ENCODE measurements at places on chromosomes 16 and 17. TPM values are rescaled to one million over a fixed set of nuclear protein-coding genes. Genes with fewer than 3 reads are reported as not detected.

The SOCS1 gene
- 0.89 TPM for total RNA-seq

The KRT23 gene
- 0.27 TPM for total RNA-seq

The IRX6 gene
- total RNA-seq, result 0.09 TPM

The RND2 gene
- 0.35 TPM for total RNA-seq

The MLX gene
- 16.6 TPM for total RNA-seq

DNA sequence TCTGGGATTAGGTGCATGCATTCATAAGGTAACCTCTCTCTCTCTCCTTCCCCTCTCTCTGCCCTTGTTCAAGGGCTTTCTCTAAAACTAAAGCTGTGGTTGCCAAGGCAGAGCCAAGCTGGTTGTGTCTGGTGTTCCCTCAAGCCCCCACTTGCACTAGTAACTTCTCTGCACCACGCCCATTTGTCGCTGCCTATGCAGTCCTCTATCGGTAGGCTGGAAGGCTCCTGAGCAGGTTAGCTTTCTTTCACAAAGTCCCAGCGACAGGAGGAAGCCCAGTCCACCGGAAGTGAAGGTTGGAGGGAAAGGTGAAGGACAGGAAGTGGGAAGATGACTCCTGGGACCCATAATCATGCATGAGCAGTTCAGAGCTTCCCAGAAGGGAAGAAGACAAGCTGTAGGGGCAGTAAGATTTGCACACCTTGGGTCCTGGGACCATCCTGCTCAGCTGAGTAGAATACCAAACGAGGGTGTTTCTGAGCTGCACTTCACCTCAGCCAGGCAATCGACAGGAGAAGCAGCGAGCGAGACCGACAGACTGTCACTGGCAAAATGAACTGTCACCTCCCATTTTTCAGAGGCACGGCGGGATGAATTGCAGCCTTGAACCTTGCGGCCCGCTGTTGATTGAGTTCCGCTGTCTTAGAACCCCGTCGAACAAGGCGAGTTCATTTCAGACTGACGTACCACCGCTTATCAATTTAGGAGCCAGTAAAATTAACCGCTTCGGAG is 14.7 kb upstream of the SKAP1 start:
- no peak overlapping the region for H3K4me3 ChIP-seq
- peaks cover 13% of the 10 kb centered on the region for H3K27me3 ChIP-seq
- H3K27ac ChIP-seq, result no peak overlapping the region
- no peak for DNase-seq
- H3K4me1 ChIP-seq, result peaks cover 4% of the 10 kb centered on the region
- H3K36me3 ChIP-seq, result no peaks in the 10 kb centered on the region

DNA sequence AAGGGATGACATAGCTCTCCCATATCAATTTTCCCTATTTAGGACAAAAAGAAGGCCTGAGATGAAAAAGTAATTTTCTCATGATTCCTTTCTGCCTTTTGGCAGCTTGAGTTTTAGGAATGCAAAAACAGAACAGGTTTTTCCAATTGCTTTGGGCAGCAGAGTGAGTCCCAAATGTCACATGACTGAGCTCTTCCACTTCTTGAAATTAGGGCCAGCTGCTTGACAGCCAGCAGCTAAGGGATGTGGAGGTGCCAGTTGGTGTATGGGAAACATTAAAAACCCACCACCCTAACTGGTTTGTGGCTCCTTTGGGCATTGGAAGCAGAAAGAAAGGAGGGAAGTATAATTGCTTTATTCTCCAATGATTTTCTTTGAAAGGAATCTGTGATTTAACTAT is 133.8 kb upstream of the FAM20A start:
- H3K4me3 ChIP-seq, result no peak overlapping the region
- no peaks in the 10 kb centered on the region for H3K36me3 ChIP-seq
- H3K27ac ChIP-seq, result peak overlapping the region; percentile 39
- peaks cover 10% of the 10 kb centered on the region for H3K4me1 ChIP-seq

DNA sequence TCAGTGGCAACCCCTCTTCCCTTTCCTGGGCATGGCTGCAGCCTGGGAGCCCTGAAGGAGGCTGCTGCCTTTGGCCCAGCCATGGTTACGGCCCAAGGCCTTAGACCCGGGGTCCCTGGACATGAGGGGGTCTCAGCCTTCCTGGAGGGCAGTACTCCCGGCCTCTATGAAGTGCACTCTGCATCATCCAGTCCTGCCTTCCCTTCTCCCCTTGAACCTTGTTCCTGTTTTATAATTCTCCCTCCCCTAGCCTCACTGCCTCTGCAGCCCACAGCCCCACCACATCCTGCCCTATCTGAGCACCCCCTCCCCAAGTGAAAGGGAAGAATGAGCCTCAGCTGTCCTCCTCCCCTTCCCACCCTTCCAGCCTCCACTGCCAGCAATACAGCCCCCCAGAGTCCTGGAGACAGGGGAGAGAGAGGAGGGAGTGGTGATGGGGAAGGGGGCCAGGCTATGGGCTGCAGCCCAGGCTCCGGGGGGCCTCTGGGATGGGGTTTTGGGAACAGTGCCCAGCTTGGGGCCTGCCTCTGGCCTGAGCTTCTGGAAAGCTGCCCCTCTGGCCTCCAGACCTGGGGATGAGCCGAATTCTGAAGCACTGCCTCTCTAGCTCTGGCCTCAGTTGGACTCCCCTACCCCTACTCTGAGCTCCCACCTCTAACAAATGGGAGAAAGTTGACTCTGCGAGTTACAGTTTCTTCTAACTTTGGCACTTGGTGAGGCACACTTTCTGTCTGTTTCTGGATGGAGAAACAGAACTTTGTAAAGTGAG is 7.6 kb downstream of the CCR7 start:
- H3K36me3 ChIP-seq, result no peaks in the 10 kb centered on the region
- H3K4me1 ChIP-seq, result peaks cover 72% of the 10 kb centered on the region
- peak overlapping the region; percentile 91 for H3K27ac ChIP-seq
- H3K27me3 ChIP-seq, result peaks cover 9% of the 10 kb centered on the region
- DNase-seq, result peak; percentile 84

GRCh38 chr17:74212209-74212912 is 1.0 kb upstream of the TTYH2 start:
- H3K27me3 ChIP-seq, result no peaks in the 10 kb centered on the region
- DNase-seq, result peak; percentile 48
- peaks cover 66% of the 10 kb centered on the region for H3K4me1 ChIP-seq
- H3K36me3 ChIP-seq, result peaks cover 35% of the 10 kb centered on the region
- peak overlapping the region; percentile 94 for H3K27ac ChIP-seq
- H3K4me3 ChIP-seq, result peak overlapping the region; percentile 80

GRCh38 chr17:74455821-74456220 is 10.6 kb upstream of the CD300A start:
- H3K36me3 ChIP-seq, result no peaks in the 10 kb centered on the region
- H3K4me1 ChIP-seq, result peaks cover 51% of the 10 kb centered on the region

DNA sequence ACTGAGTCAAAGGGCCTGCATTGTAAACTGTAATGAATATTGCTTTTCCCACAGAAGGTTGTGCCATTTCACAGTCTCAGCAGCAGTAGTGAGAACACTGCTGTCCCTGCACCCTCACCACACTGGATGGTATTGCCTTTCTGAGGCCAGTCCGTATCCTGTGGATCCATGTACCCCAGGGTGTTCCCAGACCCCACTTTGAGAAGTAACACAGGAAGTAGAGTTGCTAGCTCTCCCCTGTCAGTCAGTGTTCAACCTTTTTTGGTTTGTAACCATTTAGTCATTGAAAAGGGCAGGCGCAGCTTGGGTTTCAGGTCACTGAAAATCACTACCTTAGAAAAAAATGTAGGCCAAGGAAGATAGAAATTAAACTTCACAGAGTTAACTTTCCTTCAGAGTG is 37.9 kb downstream of the SLFN12L start:
- no peaks in the 10 kb centered on the region for H3K4me1 ChIP-seq
- H3K36me3 ChIP-seq, result no peaks in the 10 kb centered on the region
- H3K27me3 ChIP-seq, result peaks cover 63% of the 10 kb centered on the region
- DNase-seq, result no peak

DNA sequence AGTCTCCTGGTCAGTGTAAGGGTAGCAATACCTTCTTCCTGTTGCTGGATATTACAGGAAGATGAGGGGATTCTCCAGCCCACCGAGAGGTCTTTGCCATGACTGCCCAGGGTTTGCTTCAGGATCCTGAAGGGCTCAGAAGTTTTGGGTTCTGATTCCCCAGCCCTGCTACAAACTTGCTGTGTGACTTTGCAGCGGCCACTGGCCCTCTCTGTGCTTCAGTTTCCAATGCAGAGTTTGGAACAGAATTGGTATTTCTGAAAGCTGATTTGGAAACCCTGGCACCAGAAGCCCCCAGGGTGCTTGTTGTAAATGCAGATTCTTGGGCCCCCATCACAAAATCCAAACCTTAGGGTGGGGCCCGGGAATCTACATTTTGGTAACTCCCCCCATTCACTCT is 14.7 kb downstream of the KCNG4 start:
- peaks cover 16% of the 10 kb centered on the region for H3K4me1 ChIP-seq
- H3K27me3 ChIP-seq, result peaks cover 4% of the 10 kb centered on the region
- no peak overlapping the region for H3K4me3 ChIP-seq
- DNase-seq, result no peak
- no peak overlapping the region for H3K27ac ChIP-seq

- H3K4me3 ChIP-seq, result no peak overlapping the region
- DNase-seq, result no peak
- H3K27ac ChIP-seq, result no peak overlapping the region
- H3K4me1 ChIP-seq, result peaks cover 4% of the 10 kb centered on the region
These were observed 176.8 kb downstream of the SLC39A11 start for GRCh38 chr17:72915625-72916081.

- peak overlapping the region; percentile 71 for H3K4me3 ChIP-seq
- peak; percentile 20 for DNase-seq
- no peaks in the 10 kb centered on the region for H3K27me3 ChIP-seq
- H3K4me1 ChIP-seq, result peaks cover 43% of the 10 kb centered on the region
- H3K27ac ChIP-seq, result peak overlapping the region; percentile 35
These were observed 1.7 kb downstream of the CRAMP1 start for GRCh38 chr16:1613728-1614455.

GRCh38 chr16:26645614-26646013 is 421.1 kb upstream of the C16orf82 start:
- no peaks in the 10 kb centered on the region for H3K36me3 ChIP-seq
- H3K27ac ChIP-seq, result no peak overlapping the region
- no peaks in the 10 kb centered on the region for H3K27me3 ChIP-seq
- peak; percentile 16 for DNase-seq

GRCh38 chr16:12386192-12386591 is 409.7 kb downstream of the SNX29 start:
- no peaks in the 10 kb centered on the region for H3K27me3 ChIP-seq
- no peak for DNase-seq
- H3K36me3 ChIP-seq, result no peaks in the 10 kb centered on the region
- no peaks in the 10 kb centered on the region for H3K4me1 ChIP-seq

- H3K27ac ChIP-seq, result no peak overlapping the region
- DNase-seq, result no peak
- H3K36me3 ChIP-seq, result no peaks in the 10 kb centered on the region
- H3K4me1 ChIP-seq, result no peaks in the 10 kb centered on the region
- no peaks in the 10 kb centered on the region for H3K27me3 ChIP-seq
These were observed 98.6 kb upstream of the PMFBP1 start for GRCh38 chr16:72270531-72270930.

- peaks cover 48% of the 10 kb centered on the region for H3K4me1 ChIP-seq
- H3K36me3 ChIP-seq, result peaks cover 26% of the 10 kb centered on the region
- H3K27ac ChIP-seq, result peak overlapping the region; percentile 88
- H3K4me3 ChIP-seq, result peak overlapping the region; percentile 84
- peak; percentile 41 for DNase-seq
These were observed 2.5 kb downstream of the GPRC5B start for GRCh38 chr16:19882186-19882585.

GRCh38 chr16:56960681-56961281 is 969 bp upstream of the CETP start:
- H3K4me1 ChIP-seq, result peaks cover 37% of the 10 kb centered on the region
- no peaks in the 10 kb centered on the region for H3K27me3 ChIP-seq
- peak overlapping the region; percentile 42 for H3K27ac ChIP-seq
- no peak for DNase-seq
- no peaks in the 10 kb centered on the region for H3K36me3 ChIP-seq
- no peak overlapping the region for H3K4me3 ChIP-seq

DNA sequence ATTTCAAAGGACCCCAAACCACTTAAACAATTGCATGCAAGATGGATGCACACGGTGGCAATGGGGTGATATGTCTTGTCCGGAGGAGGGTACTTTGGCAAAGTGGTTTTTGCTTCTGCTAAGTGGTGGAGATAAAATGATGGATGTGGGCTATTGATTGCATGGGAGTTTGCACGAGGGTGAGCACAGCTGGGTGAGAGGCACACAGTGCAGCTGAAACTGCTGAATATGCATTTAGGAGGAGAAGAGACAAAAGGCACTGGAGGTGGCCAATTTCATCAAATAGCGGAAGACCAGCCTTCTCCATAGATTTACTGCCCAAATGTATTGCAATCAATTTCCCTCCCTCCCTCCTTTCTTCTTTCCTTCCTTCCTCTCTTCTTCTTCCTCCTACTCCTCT is 414.4 kb upstream of the EEF2KMT start:
- no peak overlapping the region for H3K27ac ChIP-seq
- H3K4me3 ChIP-seq, result no peak overlapping the region
- no peaks in the 10 kb centered on the region for H3K27me3 ChIP-seq

DNA sequence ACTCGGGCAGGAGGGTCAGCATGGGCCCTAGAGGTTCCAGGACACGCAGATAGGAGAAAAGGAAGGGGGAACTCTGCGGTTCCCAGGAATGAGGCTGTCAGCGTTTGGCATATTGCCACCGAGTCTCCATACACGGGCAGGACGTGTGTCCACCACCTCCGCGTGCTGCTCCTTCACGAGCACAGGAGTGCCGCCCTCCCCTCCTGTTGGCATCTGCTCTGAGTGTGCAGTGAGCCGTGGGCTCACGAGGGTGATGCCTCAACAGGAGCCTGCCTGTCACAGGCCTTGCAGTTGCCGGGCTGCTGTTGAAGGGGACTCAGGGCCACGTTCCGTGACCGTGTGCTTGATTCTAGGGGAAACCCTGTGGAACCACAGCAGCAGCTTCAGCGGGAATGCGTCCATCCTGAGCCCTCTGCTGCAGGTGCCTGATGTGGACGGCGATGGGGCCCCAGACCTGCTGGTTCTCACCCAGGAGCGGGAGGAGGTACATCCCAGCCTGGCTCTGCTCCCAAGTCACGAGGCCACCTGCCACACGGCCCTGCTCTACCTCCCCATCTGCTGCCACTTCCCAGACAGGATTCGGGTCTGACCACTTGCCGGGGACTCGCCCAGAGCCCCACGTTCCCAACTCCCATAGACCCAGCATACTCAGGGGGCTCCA is 14.6 kb downstream of the RGS11 start:
- H3K4me1 ChIP-seq, result peaks cover 19% of the 10 kb centered on the region
- no peak for DNase-seq
- no peak overlapping the region for H3K27ac ChIP-seq
- no peak overlapping the region for H3K4me3 ChIP-seq
- H3K36me3 ChIP-seq, result peaks cover 54% of the 10 kb centered on the region

GRCh38 chr17:81514489-81514738 is 1.8 kb upstream of the ACTG1 start:
- H3K27ac ChIP-seq, result peak overlapping the region; percentile 96
- peaks cover 61% of the 10 kb centered on the region for H3K4me1 ChIP-seq
- H3K27me3 ChIP-seq, result peaks cover 13% of the 10 kb centered on the region
